ENCODE measurements at places on chromosomes 5 and 9. TPM values are rescaled to one million over a fixed set of nuclear protein-coding genes. Genes with fewer than 3 reads are reported as not detected.

GRCh38 chr9:107248714-107249113 lies 34.4 kb upstream of the RAD23B start:
- no peak for DNase-seq

DNA sequence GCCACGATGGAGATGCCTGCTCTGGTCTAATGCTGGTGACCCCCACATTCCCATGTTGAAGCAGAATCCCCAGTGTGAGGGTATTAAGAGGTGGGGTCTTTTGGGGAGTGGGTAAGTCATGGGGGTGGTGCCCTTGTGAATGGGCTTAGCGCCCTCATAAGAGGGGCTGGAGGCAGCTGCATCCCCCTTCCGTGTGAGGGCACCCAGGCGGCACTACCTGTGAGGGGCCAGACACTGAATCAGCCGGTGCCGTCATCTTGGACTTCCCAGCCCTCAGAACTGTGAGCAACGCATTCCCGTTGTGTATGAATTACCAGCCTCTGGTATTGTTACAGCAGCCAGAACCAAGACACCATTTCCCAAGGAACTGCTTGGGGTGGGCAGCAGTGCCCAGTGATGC lies 27.0 kb upstream of the RNF130 start:
- DNase-seq: no peak

- no peak for DNase-seq
These were observed 79.8 kb upstream of the FBXL7 start for GRCh38 chr5:15420201-15420600.

GRCh38 chr5:13412040-13412595 lies 532.4 kb downstream of the DNAH5 start:
- DNase-seq: no peak

DNA sequence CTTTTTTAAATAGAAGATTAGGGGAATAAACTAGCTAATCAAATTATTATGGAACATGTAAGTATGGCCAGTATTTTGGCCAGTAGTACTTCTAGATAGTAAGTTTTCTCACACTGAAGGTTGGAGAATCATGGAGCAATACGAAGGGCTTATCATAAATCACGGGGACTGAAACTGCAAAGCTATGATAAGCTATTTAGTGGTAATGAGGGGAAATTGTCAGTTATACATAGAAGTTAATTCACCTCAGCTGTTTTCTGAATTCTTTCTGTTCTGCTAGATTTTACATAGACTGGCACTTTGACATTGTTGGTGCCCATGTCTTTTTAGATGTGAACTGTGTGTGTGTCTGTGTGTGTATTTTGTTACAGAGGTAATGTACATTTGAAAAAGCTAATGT lies 34.5 kb upstream of the FAM151B start:
- DNase-seq: no peak

DNA sequence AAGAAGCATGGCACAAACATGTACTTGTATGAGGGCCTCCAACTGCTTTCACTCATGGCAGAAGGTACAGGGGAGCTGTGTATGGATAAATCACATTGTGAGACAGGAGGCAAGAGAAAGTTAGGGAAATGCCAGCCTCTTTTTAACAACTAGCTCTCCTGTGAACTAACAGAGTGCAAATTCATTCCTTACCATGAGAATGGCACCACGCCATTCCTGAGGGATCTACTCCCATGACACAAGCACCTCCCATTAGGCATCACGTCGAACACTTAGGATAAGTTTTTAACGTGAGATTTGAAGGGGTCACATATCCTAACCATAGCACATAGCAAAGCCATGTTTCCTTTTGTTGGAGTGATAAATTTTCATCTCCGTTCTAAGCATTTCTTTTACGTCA lies 747.2 kb upstream of the CHD1 start:
- no peak for DNase-seq

DNA sequence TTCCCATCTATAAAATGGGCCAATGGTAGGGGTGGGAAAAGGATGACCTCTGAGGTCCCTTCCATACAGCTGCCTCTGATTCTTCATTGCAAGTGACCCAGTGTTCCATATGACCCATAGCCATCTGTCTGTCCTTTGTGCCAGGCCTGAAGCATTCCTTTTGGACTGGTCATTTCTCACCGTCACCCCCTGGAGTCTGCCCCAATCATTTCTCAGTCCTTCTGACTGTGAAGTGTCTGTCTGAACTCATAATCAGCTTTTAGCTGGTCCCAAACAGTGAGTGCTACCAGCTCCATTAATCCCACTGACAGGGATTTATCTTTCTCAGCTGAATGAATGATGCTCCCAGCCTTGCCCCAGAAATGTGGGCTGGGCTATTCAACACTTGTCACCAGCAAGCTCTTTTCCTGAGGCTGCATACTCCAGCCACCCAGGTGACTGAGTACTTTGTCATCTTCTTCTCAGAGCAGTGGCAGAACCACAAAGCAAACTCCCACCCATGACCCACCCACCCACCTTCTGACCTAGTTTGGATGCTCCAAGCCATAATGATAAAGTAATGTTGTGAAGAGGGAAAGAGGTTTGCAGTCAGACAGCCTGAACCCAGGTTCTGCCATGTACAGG lies 37.4 kb downstream of the KCNIP1 start:
- no peak for DNase-seq

The CMYA5 gene
- total RNA-seq: 10.1 TPM

The PCDHB12 gene
- total RNA-seq: 2.5 TPM

All from vagina (tissue), 2 donors.